Right renal cortex interstitium (tissue), 3 donors: ENCODE measurements at places on chromosomes 3 and 15.

DNA sequence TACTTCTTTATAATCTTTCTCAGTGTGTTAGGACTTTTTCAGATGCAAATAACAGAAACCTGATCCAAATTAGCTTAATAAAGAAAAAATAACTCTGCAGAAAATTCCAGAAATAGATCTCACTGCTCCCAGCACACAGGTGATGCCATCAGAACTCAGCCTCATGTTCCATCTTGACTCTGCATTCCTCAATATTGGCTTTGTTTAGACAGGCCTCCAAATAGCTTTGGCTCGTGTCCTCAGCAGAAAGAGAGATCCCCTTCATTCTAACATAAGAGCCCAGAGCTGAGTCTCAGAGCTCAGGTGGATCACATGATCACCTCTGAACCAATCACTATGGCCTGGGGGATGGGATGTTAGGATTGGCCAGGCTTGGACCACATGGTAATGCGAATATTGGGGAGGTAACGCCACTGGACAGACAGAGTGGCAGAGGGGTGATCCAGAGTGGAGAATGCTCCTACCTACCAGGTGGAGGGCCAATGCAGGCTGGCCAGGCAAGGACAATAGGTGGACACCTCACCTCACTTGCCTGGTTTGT lies 46.6 kb upstream of the TBC1D21 start:
- no peak for DNase-seq

- no peak for DNase-seq
Measured at GRCh38 chr3:194312743-194313281, 38.3 kb downstream of the CPN2 start.

- no peak for DNase-seq
Measured at GRCh38 chr15:99454941-99455788, 110.6 kb upstream of the MEF2A start.

DNA sequence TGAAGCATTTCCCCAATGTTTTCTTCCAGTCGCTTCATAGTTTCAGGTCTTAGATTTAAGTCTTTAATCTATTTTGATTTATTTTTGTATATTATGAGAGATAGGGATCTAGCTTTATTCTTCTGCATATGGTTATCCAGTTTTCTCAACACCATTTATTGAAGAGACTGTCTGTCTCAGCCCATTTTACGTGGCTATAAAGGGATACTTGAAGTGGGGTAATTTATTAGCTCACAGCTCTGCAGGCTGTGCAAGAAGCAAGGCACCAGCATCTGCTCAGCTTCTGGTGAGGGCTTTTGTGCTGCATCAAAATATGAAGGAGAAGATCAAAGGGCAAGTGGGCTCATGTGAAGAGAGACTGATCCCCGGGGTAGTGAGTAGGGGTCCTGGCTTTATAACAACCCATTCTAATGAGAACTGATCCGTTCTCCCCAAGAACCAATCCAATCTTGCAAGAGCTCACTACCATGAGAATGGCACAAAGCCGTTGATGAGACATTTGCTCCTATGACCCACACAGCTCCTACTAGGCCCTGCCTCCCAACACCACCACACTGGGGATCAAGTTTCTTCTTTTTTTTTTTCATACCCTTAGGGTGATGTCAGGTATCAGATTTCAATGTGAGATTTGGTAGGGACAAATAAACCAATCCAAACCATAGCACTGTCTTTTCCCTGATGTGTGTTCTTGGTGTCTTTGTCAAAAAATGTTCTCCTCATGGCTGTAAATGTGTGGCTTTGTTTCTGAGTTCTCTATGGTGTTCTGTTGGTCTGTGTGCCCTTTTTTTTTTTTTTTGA lies 63.2 kb downstream of the IQGAP1 start:
- DNase-seq: no peak

GRCh38 chr15:42549032-42549491 lies 424 bp downstream of the HAUS2 start:
- DNase-seq: peak; percentile 74

GRCh38 chr3:125402639-125403038 lies 27.5 kb upstream of the ZNF148 start:
- no peak for DNase-seq

DNA sequence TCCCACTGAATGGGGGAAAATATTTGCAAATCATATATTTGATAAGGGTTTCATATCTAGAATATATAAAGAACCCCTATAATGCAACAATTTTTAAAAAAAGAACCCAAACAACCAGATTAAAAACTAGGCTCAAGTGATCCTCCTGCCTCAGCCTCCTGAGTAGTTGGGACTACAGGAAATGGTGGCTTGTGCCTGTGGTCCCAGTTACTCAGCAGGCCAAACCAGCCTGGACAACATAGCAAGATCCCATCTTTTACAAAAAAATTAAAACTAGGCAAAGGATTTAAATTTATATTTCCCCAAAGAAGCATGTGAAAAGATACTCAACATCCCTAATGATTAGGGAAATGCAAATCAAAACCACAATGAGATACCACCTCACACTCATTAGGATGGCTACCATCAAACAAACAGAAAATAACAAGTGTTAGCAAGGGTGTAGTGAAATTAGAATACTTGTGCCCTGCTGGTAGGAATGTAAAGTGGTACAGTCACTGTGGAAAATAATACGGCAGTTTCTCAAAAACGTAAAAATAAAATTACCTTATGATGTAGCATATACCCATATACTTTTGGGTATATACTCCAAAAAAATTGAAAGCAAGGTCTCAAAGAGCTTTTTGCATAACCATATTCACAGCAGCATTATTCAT lies 19.7 kb downstream of the TFDP2 start:
- no peak for DNase-seq

GRCh38 chr3:98994128-98994762 lies 92.8 kb upstream of the DCBLD2 start:
- no peak for DNase-seq

DNA sequence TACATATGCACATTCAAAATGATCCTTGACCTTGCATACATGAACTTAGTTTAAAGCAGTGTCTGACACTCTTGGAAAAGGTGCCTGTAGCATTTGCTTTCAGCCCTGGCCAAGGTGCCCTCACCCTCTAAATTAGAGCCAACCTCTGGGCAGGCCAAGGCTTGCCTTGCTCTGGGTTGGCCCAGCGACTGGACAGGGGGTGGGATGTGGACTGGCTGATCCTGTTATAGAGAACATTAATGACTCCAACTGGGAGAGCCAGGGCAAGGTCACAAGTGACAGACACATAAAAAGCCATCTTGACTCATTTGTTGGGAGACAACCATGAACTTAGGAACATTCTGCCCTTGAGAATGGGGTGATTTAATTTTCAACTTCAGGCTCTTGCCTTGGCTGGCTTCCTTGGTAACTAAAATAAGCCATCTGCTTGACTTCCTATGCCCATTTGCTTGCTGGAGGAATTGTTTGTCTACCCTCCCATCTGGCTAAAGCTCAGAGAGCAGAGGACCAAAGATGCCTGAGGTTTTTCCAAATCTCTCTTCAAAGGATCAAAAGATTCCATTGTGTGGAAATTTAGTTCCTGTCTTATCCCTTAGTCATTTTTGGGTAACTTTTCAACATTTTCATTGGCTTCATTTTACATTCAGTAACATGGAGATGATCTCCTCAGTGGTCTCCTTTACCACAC lies 403.7 kb downstream of the SOX2 start:
- no peak for DNase-seq

DNA sequence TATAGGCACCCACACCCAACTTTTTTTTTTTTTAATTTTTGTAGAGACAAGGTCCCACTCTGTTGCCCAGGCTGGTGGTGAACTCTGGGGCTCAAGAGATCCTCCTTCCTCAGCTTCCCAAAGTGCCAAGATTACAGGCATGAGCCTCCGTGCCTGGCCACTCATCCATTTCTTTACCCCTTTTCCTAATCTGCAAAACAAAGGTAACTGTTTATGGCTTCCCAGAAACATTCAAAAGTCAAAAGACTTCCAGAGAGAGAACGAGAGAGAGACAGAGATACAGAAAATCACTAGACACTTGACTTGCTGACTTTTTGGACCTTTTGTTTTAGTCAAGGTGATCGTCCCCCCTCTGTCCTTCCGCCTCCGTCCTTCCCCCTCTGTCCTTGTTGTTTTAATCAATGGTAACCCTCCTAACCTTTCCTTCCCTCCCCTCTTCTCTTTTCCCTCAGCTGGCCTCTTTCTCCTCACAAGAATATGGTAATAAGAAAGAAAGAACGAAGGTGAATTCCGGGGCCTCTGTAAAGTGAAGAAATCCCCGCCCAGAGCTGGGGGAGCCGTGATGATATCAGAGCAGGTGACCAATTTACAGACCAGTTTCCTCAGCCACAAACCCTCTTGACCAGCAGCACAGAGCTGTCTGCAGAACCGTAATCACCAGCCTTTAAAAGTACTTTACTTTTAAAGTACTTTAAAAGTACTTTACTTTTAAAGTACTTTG lies 21.9 kb downstream of the KLHL6 start:
- no peak for DNase-seq
